Ovary (tissue), 10 donors: ENCODE measurements at places on chromosomes 6 and 20. TPM values are rescaled to one million over a fixed set of nuclear protein-coding genes. Genes with fewer than 3 reads are reported as not detected.
A peak's percentile ranks its signal among the peaks of the same experiment; 100 is the strongest.

GRCh38 chr6:28809947-28810658 is 113.7 kb downstream of the TRIM27 start:
- H3K36me3 ChIP-seq: no peaks in the 10 kb centered on the region
- no peak overlapping the region for H3K4me3 ChIP-seq
- no peak overlapping the region for H3K27ac ChIP-seq
- no peak for DNase-seq
- peaks cover 3% of the 10 kb centered on the region for H3K27me3 ChIP-seq
- H3K4me1 ChIP-seq: no peaks in the 10 kb centered on the region

- H3K27me3 ChIP-seq: no peaks in the 10 kb centered on the region
- no peak for DNase-seq
- peaks cover 2% of the 10 kb centered on the region for H3K4me1 ChIP-seq
- no peak overlapping the region for H3K4me3 ChIP-seq
- H3K27ac ChIP-seq: peak overlapping the region; percentile 29
These were observed 112.4 kb downstream of the PRKN start for GRCh38 chr6:162615016-162615705.

DNA sequence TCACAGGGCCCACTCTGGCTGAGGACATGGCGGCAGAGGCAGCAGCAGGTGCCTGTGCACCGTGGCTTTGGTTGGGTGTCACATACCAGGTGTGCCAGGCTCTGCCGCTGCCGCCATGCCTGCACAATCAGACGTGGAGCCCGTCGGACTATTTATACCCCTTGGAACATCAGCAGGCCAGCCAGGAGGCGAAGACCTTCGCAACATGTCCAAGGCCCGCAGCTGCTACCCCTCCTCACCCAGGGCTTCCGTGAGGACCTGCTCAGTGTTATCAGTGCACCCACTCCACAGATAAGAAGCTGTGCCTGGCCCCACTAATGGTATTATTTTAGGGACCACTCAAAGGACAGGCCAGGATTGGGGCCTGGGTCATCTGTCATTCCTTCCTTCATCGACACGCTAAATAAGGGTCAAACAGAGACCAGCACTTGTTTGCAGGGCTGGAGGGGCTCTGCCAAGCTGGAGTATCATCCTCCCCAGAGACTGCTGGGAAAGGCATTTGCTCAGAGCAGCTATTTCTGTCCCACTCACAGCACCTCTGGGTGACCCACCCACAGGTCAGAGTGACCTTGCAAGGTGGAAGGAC is 109.2 kb downstream of the BMP7 start:
- no peak overlapping the region for H3K27ac ChIP-seq
- no peak for DNase-seq
- no peaks in the 10 kb centered on the region for H3K27me3 ChIP-seq
- H3K4me1 ChIP-seq: no peaks in the 10 kb centered on the region

- DNase-seq: no peak
- no peaks in the 10 kb centered on the region for H3K4me1 ChIP-seq
- no peaks in the 10 kb centered on the region for H3K36me3 ChIP-seq
- no peak overlapping the region for H3K27ac ChIP-seq
- H3K27me3 ChIP-seq: no peaks in the 10 kb centered on the region
- no peak overlapping the region for H3K4me3 ChIP-seq
These were observed 8.4 kb upstream of the SLC2A10 start for GRCh38 chr20:46701057-46701456.

DNA sequence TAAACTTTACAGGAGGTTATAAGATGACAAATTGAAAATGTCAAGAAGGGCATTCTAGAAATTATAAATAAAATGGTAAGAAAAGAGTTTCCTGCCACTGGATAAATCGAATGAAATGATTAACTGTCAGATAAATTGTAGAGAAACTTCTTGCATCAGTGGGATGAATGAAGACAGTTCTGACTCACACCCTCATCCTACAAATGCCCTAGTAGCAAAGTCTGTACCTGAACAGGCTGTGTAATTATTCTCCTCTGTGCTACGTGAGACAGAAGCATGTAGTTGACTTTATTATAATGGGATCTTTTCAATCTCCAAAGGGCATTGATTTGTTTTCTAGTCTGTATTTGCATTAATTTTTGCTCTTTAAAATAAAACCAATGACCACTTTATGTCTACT is 47.3 kb downstream of the IYD start:
- no peak overlapping the region for H3K4me3 ChIP-seq
- H3K27ac ChIP-seq: no peak overlapping the region
- DNase-seq: no peak
- no peaks in the 10 kb centered on the region for H3K36me3 ChIP-seq
- no peaks in the 10 kb centered on the region for H3K27me3 ChIP-seq

DNA sequence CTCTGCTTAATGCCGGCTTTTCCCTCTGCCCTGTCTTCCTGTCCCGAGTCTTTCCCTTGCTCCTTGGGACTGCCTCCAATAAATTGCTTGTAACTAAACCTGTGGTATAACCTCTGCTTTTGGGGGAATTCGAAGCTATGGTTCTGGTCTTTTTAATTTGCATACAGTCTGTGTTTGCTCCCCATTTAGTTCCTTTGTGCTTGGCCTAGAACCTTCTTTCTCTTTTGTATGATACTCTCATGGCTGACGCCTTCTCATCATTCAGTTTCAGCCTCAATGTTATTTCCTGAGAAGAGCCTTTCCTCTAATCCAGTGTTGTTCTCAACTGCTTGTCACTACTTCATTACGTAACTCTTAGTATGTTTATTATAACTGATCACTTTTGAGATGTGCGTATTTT is 248.0 kb downstream of the PHF3 start:
- H3K27ac ChIP-seq: no peak overlapping the region
- H3K4me1 ChIP-seq: no peaks in the 10 kb centered on the region
- no peaks in the 10 kb centered on the region for H3K27me3 ChIP-seq

GRCh38 chr20:48797850-48798747 is 29.7 kb downstream of the PREX1 start:
- H3K27ac ChIP-seq: no peak overlapping the region
- no peaks in the 10 kb centered on the region for H3K27me3 ChIP-seq
- H3K36me3 ChIP-seq: no peaks in the 10 kb centered on the region

The GSTA4 gene
- 35.1 TPM for total RNA-seq
